ENCODE measurements at places on chromosomes 2 and 18.

DNA sequence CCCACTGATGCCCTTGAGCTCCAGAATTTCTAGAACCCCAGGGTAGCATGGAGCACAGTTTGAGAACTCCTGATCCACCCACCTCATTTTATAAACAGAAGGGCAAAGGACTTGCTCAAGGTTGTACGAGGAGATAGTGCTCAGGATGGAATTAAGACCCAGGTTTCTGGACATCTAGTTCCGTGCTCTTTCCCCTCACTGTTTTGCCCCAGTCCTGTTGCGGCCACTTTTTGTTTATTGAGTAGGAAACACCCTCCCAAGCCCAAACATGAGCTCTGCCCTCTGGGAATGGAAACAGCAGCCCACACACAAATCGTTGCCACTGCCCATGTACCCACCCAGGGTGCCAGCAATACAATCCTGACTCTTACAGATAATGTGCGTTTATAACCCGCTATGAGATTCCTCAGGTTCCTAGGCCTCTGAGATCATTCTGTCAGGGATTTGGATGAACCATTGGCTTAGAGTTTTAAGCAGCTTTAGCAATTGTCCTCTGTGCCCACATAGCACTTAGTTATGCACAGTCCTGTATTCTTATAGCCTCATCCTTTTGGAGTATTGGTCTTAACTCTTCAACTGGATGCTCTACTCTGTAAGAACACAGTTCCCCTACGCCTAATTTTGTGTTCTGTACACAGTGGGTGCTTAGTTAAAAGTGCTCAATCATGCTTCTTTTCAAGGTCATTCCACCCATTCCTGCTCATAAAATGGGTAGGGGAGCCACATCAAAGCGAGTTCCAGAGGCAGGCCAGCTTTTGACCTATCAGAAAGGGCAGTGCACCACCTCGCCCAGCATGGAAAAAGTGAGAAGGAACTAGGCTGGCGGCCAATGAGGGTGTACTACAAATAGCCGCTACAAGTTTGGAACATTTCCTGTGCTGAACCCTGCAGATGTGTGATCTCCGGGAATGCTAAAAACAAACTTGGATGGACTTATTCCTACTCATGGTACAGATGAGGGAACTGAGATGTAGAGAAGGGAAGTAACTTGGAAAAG is 60.3 kb upstream of the IGFBP2 start:
- DNase-seq, result no peak

DNA sequence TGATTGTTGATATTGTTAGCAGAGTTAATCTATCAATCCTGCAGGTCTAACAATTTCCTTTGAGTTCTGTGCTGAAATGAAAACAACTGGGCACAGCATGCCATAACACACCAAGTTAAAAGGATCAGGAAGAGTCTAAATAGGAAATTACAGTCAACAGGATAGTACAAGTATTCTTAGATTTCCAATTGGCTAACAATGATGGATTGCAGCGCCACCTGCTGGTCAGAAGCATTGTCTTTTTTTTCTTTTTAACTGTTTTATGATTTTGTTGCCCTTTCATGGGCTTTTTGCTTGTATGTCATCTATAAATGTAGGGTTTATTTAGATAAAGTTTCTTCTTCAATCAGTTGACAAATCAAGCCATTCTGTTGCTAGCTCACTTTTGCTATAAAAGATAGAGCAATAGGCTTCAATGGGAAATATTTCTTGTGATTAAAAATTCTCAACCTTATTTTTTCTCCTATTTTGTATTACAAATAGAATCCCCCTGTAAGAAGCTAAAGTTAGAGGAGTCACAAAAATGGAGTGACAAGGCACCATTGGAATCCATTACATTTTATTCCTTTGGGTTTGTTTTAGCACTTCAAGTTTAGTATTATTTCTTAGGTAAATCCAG is 40.8 kb upstream of the RPRM start:
- DNase-seq, result peak; percentile 58

GRCh38 chr2:239734436-239735005 is 290.6 kb downstream of the NDUFA10 start:
- no peak for DNase-seq

DNA sequence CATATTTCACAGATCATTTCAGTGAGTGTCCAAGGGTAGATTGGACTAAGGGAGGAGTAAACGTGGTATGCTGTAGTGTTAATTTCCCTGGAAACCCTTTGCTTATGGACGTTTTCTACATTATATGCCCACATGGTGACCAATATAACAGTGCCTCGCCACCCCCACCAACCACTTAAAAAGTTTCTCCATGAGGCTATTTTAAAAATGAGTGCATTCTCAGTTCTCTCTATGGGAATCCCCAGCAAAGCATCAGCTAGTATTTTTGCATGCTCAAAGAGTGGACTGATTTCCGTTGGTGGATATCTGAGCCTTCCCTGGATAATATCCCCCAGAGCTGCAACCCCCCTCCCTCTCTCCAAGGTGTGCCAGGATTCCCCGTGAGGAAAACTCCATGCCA is 73.2 kb downstream of the TGFA start:
- DNase-seq, result no peak

All from G401 (cell line).